B cell (primary cell): ENCODE measurements at places on chromosomes 7 and 10. TPM values are rescaled to one million over a fixed set of nuclear protein-coding genes. Genes with fewer than 3 reads are reported as not detected.
A peak's percentile ranks its signal among the peaks of the same experiment; 100 is the strongest.

DNA sequence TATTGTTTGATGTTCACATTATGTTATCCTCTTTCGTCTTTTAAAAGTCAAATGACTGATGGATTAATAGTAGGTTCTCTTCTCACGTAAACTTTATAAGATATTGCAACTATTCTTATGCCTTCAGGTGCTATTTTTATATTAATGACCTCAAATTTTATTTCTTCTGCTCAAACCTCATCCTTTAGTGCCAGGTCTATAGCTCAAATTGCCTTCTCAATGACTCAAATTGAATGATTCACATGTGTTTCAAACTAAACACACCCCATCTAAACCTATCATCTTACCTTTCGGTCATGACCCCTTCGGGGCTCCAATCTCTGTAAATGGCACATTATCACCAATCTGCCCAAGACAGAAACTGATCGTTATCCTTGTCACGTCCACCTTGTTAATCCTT, 22.0 kb upstream of the LIPF start:
- no peak overlapping the region for H3K27ac ChIP-seq
- H3K4me3 ChIP-seq = no peak overlapping the region
- H3K36me3 ChIP-seq = no peaks in the 10 kb centered on the region

DNA sequence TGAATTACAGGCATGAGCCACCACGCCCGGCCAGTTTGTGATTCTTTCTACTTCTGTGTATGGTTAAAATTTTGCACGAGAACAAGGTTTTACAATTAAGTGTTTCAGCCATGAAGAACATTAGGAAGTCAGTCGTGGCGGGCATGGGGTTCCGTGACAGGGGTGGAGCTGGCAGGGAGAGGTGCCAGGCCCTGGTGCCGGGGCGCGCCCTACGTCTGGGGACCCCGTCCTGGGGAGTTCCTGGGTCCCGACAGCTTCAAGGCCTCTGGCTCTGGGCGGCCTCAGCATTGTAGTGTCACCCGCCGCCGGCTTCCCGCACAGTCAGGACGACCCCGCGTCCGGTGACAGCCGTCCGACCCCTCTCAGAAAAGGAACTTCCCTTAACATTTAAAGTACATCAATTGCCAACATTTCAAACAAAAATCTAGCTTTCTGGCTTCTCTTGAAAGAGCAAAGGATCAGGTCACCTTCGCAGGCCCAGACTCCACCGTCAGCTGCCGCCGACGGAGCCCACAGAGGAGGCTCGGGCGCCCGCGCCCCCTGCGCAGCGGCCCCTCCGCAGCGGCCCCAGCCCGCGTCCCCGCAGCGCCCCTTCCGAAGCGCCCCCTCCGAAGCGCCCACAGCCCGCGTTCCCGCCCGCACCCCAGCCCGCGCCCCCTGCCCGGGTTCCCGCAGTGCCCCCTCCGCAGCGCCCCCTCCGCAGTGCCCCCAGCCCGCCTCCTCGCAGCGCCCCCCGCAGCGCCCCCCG, 23.2 kb upstream of the MKI67 start:
- no peak overlapping the region for H3K27ac ChIP-seq
- peaks cover 11% of the 10 kb centered on the region for H3K27me3 ChIP-seq
- no peaks in the 10 kb centered on the region for H3K36me3 ChIP-seq
- peak; percentile 18 for DNase-seq

- H3K4me3 ChIP-seq = no peak overlapping the region
- no peaks in the 10 kb centered on the region for H3K27me3 ChIP-seq
- DNase-seq = no peak
- no peaks in the 10 kb centered on the region for H3K4me1 ChIP-seq
- no peak overlapping the region for H3K27ac ChIP-seq
- H3K36me3 ChIP-seq = no peaks in the 10 kb centered on the region
Observed at GRCh38 chr7:110502888-110503465, 588.0 kb upstream of the LRRN3 start.

DNA sequence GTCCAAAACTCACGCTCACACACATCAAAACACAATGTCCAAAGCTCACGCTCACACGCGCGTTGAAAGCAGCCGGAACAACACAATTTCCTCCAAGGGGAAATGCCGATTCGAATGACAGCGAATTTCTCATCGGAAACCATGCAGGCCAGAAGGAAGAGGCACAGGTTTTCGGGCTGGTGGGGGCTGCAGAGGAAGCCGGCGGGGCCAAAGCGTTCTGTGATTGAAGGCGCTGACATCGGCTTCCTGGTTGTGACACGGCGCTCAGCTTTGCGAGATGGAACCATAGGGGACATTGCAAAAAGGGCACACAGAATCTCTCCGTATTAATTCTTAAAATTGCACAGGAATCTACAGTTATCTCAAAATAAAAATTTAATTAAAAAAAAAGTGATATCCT, 61.3 kb downstream of the FOXL3 start:
- H3K36me3 ChIP-seq = no peaks in the 10 kb centered on the region
- H3K4me3 ChIP-seq = peak overlapping the region; percentile 58
- peak overlapping the region; percentile 31 for H3K27ac ChIP-seq
- DNase-seq = peak; percentile 30

GRCh38 chr7:150668472-150668911, 17.0 kb upstream of the GIMAP2 start:
- no peak for DNase-seq
- H3K27ac ChIP-seq = no peak overlapping the region
- no peaks in the 10 kb centered on the region for H3K27me3 ChIP-seq
- H3K36me3 ChIP-seq = no peaks in the 10 kb centered on the region

DNA sequence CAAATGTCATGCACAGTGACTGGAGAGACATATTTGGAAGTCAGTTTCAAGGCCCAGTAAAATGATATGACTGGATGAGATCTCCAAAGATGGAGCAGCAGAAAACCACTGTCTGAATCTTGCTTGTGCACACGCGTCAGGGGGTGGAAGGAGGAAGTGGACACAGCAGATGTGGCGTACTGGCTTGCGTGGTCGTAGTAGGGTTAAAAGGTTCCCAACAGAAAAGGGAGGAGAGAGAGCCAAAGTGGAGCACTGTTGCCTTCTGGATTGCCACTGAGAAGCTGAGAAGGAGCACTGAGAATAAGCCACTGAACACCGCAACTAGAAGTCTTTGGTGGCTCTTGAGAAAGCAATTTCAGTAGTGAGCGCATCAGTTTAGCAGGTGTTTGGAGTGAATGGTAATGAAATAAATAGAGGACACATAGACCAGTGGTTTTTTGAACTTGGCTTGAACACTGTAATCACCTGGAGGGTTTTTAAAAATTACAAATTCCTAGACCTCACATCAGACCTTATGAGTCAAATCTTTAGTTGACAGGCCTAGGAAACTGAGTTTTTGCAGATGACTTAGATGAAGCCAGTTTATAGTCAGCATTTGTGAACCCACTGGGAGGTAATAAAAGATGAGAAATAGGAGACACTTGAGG, 227.3 kb downstream of the PTEN start:
- H3K27ac ChIP-seq = peak overlapping the region; percentile 57
- no peaks in the 10 kb centered on the region for H3K27me3 ChIP-seq
- H3K4me3 ChIP-seq = no peak overlapping the region
- H3K4me1 ChIP-seq = peaks cover 28% of the 10 kb centered on the region
- H3K36me3 ChIP-seq = no peaks in the 10 kb centered on the region
- DNase-seq = no peak

GRCh38 chr10:103841519-103841918, 13.9 kb downstream of the SH3PXD2A start:
- H3K27ac ChIP-seq = no peak overlapping the region
- H3K4me1 ChIP-seq = peaks cover 19% of the 10 kb centered on the region
- H3K27me3 ChIP-seq = no peaks in the 10 kb centered on the region

The SPOCK2 gene
- polyA plus RNA-seq = 39.1 and 79.5 TPM in 2 replicates
